ENCODE measurements at places on chromosomes 3 and 15. TPM values are rescaled to one million over a fixed set of nuclear protein-coding genes. Genes with fewer than 3 reads are reported as not detected.

- H3K27ac ChIP-seq = no peak overlapping the region
- H3K4me3 ChIP-seq = no peak overlapping the region
- no peaks in the 10 kb centered on the region for H3K27me3 ChIP-seq
- H3K36me3 ChIP-seq = no peaks in the 10 kb centered on the region
- no peak for DNase-seq
Measured at GRCh38 chr3:62211675-62212429, 161.5 kb downstream of the FEZF2 start.

Gene RASGRP1
- total RNA-seq = 2.1 TPM

Gene GFM1
- total RNA-seq = 47.1 TPM

DNA sequence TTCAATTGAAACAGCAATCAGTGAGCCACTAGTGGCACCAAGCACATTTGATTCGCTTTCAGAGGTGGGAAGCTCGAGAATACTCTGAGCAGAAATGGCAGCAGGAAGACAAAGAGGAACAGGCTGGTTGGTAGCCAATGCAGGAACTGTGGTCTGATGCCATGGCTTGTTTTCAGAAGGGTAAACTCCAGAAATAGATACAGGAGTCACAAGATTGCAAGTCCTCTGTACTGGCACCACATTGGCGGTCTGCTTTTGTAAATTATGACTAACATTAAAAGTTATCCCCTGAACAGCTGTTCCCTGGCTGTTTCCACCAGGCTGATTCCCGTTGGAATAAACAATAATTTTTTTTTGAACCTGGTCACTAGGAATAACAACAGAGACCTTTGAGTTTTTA, 35.5 kb downstream of the USF3 start:
- no peak overlapping the region for H3K4me3 ChIP-seq
- no peaks in the 10 kb centered on the region for H3K36me3 ChIP-seq
- DNase-seq = no peak
- no peak overlapping the region for H3K27ac ChIP-seq
- H3K4me1 ChIP-seq = no peaks in the 10 kb centered on the region
- H3K27me3 ChIP-seq = no peaks in the 10 kb centered on the region

Gene PLCB2
- 17.0 TPM for total RNA-seq

GRCh38 chr15:72331021-72331420, 11.1 kb upstream of the CELF6 start:
- no peak overlapping the region for H3K27ac ChIP-seq
- no peak for DNase-seq
- no peaks in the 10 kb centered on the region for H3K36me3 ChIP-seq
- no peak overlapping the region for H3K4me3 ChIP-seq

Gene MAPKBP1
- total RNA-seq = 45.3 TPM

GRCh38 chr15:35519541-35520149, 26.3 kb downstream of the DPH6 start:
- no peak overlapping the region for H3K27ac ChIP-seq
- no peaks in the 10 kb centered on the region for H3K4me1 ChIP-seq
- no peak overlapping the region for H3K4me3 ChIP-seq
- no peak for DNase-seq

- DNase-seq = no peak
- H3K27ac ChIP-seq = peak overlapping the region; percentile 20
- no peaks in the 10 kb centered on the region for H3K4me1 ChIP-seq
- H3K4me3 ChIP-seq = no peak overlapping the region
- H3K27me3 ChIP-seq = no peaks in the 10 kb centered on the region
Measured at GRCh38 chr3:141150931-141151330, 80.7 kb upstream of the PXYLP1 start.

Gene LYZL4
- total RNA-seq = not detected

GRCh38 chr3:46113608-46114007, 86.3 kb upstream of the XCR1 start:
- DNase-seq = no peak
- no peak overlapping the region for H3K27ac ChIP-seq
- H3K4me1 ChIP-seq = peaks cover 12% of the 10 kb centered on the region
- H3K27me3 ChIP-seq = no peaks in the 10 kb centered on the region
- no peaks in the 10 kb centered on the region for H3K36me3 ChIP-seq

GRCh38 chr15:48510976-48511375, 134.5 kb downstream of the FBN1 start:
- peak overlapping the region; percentile 37 for H3K27ac ChIP-seq
- peaks cover 81% of the 10 kb centered on the region for H3K36me3 ChIP-seq
- no peak for DNase-seq
- no peaks in the 10 kb centered on the region for H3K4me1 ChIP-seq
- H3K4me3 ChIP-seq = no peak overlapping the region

DNA sequence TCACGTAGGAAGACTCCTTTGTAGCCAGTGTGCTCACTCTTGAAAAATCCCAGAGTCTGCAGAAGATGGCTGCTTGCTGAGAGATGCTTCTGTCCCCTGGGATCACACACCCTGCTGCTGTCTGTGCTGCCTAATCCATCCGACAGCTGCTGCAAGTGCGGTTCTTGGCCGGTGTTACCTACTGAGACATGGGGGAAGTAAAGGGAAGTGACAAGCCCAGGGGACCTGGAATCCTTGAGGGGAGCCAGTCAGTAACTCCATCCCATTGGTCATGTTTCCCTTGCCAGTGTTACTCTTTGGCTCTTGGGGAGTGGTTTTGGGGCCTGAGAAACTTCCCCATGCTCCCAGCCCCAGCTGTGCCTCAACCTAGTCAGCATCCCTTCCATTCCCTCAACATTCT, 8.3 kb upstream of the CPNE9 start:
- no peak for DNase-seq
- H3K4me3 ChIP-seq = no peak overlapping the region
- H3K27me3 ChIP-seq = no peaks in the 10 kb centered on the region
- H3K36me3 ChIP-seq = peaks cover 23% of the 10 kb centered on the region
- no peak overlapping the region for H3K27ac ChIP-seq

Gene PATL2
- total RNA-seq = 0.87 TPM

DNA sequence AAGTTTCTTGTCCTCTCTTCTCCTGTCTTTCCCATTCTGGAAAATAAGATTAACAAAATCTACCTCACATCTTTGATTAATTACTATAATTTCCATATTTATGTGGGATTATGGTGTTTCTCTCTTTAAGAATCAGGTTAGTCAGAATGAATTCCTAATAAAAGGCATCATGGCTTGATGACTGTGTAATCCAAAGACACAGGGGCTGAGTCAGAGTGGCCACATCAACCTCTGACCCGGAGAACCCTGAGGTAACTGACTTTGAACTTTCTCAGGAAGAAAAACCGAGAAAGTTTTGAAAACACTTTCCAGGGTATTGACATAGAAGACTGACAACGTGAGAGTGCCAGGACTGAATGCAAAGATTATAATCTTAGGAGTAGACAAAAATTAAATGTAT, 170.3 kb upstream of the MCTP2 start:
- DNase-seq = no peak
- no peak overlapping the region for H3K27ac ChIP-seq
- H3K36me3 ChIP-seq = no peaks in the 10 kb centered on the region
- H3K4me1 ChIP-seq = no peaks in the 10 kb centered on the region
- no peaks in the 10 kb centered on the region for H3K27me3 ChIP-seq

DNA sequence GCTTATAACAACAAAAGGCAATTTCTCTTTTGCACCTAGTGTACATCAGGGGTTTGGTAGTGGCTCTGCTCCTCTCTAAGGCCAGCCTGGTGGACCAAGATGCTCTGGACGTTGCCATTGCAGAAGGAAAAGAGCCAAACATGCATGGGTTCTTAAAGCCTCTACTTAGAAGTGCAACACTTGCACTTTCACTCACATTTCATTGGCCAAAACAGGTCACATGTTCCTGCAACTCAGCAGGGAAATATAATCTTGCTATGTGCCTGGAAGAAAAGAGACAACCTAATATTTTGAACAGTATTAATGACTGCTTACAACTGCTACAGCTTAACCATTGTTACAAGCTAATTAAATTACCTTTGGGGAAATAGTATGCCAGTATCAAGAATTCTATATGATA, 182.9 kb downstream of the IL5RA start:
- H3K4me3 ChIP-seq = no peak overlapping the region
- DNase-seq = no peak
- no peaks in the 10 kb centered on the region for H3K27me3 ChIP-seq
- H3K36me3 ChIP-seq = no peaks in the 10 kb centered on the region
- no peak overlapping the region for H3K27ac ChIP-seq
- no peaks in the 10 kb centered on the region for H3K4me1 ChIP-seq

GRCh38 chr15:56839641-56840040, 78.8 kb upstream of the TCF12 start:
- no peak overlapping the region for H3K27ac ChIP-seq
- no peak overlapping the region for H3K4me3 ChIP-seq
- no peak for DNase-seq
- H3K36me3 ChIP-seq = no peaks in the 10 kb centered on the region
- H3K4me1 ChIP-seq = no peaks in the 10 kb centered on the region

GRCh38 chr15:24760066-24760465, 84.5 kb downstream of the NPAP1 start:
- no peak for DNase-seq
- H3K27ac ChIP-seq = no peak overlapping the region
- no peaks in the 10 kb centered on the region for H3K27me3 ChIP-seq

GRCh38 chr15:88621789-88622604, 857 bp downstream of the AEN start:
- DNase-seq = no peak
- no peaks in the 10 kb centered on the region for H3K27me3 ChIP-seq
- H3K27ac ChIP-seq = peak overlapping the region; percentile 53
- peak overlapping the region; percentile 97 for H3K4me3 ChIP-seq
- H3K36me3 ChIP-seq = no peaks in the 10 kb centered on the region
- peaks cover 21% of the 10 kb centered on the region for H3K4me1 ChIP-seq

- H3K36me3 ChIP-seq = no peaks in the 10 kb centered on the region
- H3K27me3 ChIP-seq = no peaks in the 10 kb centered on the region
- DNase-seq = no peak
- no peak overlapping the region for H3K27ac ChIP-seq
- no peaks in the 10 kb centered on the region for H3K4me1 ChIP-seq
- H3K4me3 ChIP-seq = no peak overlapping the region
Measured at GRCh38 chr15:53412542-53412941, 346.9 kb downstream of the WDR72 start.

DNA sequence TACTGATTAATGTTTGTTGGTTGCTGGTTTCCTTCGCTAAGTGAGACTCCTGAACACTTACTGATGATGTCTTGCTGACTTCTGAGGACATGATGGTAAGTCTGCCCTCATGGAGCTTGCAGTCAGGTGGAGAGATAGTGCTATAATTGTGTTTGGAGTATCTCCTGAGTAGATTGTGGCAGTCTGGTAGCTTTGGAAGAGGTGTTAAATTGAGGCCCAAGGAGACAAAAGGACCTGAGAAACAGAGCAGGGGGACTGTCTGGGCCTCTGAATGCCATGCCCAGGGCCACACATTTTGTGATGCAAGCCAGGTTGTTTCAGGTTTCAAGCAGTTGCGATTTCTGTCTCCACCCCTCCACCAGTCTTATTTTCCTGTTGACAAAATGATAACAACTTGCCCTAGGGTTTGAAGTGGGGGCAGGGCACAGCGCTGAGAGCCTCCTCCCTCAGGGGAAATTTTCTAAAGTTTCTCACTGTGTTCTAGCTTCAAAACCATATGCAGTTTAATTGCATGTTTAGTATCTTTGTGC, 16.7 kb downstream of the SMAD3 start:
- H3K27ac ChIP-seq = peak overlapping the region; percentile 14
- H3K4me3 ChIP-seq = no peak overlapping the region
- H3K4me1 ChIP-seq = peaks cover 51% of the 10 kb centered on the region
- no peaks in the 10 kb centered on the region for H3K36me3 ChIP-seq
- H3K27me3 ChIP-seq = no peaks in the 10 kb centered on the region
- DNase-seq = no peak

- no peak overlapping the region for H3K27ac ChIP-seq
- no peak overlapping the region for H3K4me3 ChIP-seq
- H3K27me3 ChIP-seq = peaks cover 29% of the 10 kb centered on the region
- DNase-seq = no peak
- H3K4me1 ChIP-seq = no peaks in the 10 kb centered on the region
Measured at GRCh38 chr3:42497009-42497731, 5.3 kb upstream of the VIPR1 start.

DNA sequence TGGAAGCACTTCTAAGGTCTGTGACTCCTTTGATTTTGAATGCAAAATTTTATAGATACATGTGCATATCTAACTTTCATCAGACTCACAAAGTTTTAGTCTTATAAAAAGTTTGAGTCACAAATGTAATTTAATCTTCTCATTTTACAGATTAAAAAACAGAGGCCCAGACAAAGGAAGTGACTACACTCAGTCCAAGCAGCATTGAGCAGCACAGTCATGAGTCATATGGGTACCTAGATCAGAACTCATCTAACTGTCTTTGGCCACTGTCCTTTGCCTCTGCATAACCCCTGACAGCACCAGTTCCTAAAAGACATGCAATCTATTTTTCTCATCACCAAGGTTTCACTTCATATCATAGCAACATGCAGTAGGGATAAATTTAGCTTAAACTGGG, 210.7 kb upstream of the KCNH8 start:
- no peaks in the 10 kb centered on the region for H3K27me3 ChIP-seq
- H3K4me3 ChIP-seq = no peak overlapping the region
- H3K4me1 ChIP-seq = no peaks in the 10 kb centered on the region
- no peak overlapping the region for H3K27ac ChIP-seq

DNA sequence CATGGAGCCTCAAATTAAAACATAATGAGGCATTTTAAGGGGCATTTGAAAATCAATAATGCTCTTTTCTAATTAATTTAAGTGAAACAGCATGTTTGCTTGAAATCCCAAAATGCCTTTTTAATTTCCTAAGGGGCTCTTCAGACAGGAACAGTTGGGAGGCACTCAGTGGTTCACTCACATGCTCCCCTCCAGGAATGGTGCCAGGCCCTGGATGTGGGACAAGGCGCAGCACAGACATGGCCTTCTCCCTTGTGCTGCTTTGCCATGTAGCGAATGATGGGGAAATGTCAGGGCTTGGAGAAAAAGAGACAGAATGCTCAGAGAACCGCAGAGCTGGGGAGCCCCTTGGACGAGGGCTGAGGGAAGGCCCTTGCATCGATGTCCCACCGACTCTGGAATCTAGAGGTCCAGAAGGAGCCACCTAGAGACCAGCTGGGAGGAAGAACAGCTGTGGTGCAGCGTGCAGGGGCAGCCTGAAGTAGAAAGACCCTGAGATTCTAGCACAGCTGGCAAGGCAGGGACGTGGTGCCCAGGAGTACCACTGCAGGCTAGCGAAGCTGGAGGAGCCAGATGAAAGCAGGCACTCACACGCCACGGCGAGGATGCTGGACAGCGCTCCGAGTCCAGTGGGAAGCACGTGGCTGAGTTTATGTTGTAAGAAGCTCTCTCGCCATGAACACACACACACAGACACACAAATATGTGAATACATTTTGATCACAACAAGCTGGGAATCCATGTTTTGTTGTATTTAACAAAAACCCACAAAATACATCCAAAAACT, 27.0 kb downstream of the NSMCE3 start:
- no peak overlapping the region for H3K27ac ChIP-seq
- DNase-seq = no peak
- no peak overlapping the region for H3K4me3 ChIP-seq
- no peaks in the 10 kb centered on the region for H3K4me1 ChIP-seq

Gene CAV3
- 0.66 TPM for total RNA-seq

DNA sequence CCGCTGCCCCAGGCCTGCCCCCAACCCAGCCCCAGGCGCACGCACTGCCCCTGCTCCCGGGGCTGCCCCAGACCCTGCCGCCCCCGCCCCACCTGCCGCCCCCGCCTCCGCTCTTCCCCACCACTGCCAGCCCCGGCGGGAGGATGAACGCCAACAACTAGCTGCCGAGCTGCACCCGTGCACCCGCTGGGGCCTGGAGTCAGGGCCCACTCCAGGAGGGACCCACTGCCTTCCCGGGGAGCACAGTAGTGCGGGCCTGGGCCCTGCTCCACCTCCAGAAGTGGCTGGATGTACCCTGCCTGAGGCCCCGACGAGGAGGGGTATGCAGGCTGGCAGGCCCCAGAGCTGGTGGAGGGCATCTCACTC, 10.9 kb downstream of the ZBTB47 start:
- no peak for DNase-seq
- H3K27ac ChIP-seq = no peak overlapping the region
- H3K27me3 ChIP-seq = no peaks in the 10 kb centered on the region
- H3K4me3 ChIP-seq = no peak overlapping the region

Gene PLSCR2
- not detected for total RNA-seq

Gene SI
- not detected for total RNA-seq
